Right ventricle myocardium inferior (tissue), 1 donor: ENCODE measurements at places on chromosomes 1 and 21. TPM values are rescaled to one million over a fixed set of nuclear protein-coding genes. Genes with fewer than 3 reads are reported as not detected.
A peak's percentile ranks its signal among the peaks of the same experiment; 100 is the strongest.

The GPR161 gene
- total RNA-seq, result 3.0 TPM

The RNF207 gene
- total RNA-seq, result 54.6 TPM

The BRINP2 gene
- 0.32 TPM for total RNA-seq

The PDC gene
- total RNA-seq, result not detected

The GPR3 gene
- not detected for total RNA-seq

GRCh38 chr1:54239035-54239383 is 39.0 kb downstream of the MRPL37 start:
- no peak for DNase-seq

GRCh38 chr1:66648901-66649595 is 103.2 kb upstream of the DYNLT5 start:
- DNase-seq, result no peak

DNA sequence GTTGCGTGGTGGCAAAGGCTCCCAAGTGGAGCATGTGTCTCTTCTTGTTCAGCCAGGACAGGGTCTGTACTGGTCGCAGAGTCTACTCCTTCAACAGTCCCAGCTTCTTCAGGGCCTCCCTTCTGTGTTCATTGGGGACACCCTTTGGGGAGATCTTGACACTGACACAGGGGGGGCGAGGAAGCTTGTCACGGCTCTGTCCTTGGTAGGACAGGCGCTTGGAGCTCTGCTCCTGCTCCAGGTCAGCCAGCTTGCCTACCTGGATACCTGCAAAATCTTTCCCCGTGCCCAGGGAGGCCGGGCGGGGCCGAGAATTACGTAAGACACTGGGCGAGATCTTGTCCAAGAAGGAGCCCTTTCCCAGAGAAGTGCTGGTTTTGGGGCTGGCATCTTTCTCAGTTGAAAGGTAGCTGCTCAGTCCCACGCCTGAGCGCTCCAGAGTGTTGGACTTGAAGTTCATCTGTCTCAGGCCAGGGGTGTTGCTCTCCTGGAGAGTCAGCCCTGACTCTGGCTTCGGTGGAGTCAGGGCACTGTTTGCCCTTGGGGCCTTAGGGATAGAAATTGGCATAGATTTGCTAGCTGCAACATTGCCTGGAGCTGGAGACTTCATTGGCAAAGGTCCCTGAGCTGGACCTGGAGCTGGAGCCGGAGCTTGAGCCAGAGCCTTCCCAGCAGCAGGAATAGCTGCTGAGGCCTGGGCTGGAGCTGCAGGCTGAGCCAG is 10.5 kb downstream of the C1orf116 start:
- no peak for DNase-seq

DNA sequence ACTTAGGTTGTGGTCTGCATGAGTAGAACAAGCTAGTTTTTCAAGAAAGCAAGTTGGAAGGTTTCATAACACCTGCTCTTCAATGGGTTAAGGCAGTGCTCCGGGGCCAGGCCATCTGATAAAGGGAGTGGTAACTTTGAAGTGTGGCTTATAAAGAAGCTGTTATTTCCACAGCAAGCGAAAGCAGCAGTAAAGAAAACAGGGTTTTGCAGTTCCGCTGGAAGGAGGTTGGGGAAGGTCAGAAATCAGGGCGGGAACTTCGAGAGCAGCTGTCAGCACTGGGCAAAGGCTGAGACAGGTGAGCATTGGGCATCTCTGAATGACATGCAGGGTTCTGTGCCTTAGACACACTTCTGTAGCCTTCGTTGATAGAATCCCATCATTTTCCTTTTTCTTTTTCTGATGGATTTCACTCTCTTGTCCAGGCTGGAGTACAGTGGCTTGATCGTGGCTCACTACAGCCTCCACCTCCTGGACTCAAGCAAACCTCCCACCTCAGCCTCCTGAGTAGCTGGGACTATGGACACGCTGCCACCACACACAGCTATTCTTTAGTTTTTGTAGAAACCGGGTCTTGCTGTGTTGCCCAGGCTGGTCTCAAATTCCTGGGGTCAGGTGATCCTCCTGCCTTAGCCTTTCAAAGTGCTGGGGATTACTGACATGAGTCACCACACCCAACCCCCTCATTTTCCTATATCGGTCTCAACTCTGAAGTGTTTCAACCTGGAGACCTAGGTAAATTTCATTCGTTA is 20.5 kb downstream of the TMEM51 start:
- DNase-seq, result no peak

DNA sequence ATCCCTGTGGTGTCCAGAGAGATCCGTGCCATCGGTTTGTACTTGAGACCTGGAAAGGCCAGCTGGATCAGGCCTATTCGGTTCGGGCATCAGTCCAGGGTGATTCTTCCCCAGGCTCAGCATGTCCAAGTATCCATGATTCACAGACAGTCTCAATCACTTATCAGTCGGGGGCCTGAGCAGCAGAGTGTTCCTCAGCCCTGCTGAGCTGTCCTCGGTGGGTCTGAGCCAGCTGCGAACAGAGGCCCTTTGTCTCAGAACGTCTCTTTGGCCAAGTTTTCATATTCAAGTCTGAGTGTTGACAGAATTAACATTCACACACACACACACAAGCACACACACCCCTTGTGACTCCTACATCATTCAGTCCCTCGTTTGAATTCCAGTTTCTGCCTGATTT is 33.4 kb upstream of the OSBPL9 start:
- DNase-seq, result peak; percentile 92

DNA sequence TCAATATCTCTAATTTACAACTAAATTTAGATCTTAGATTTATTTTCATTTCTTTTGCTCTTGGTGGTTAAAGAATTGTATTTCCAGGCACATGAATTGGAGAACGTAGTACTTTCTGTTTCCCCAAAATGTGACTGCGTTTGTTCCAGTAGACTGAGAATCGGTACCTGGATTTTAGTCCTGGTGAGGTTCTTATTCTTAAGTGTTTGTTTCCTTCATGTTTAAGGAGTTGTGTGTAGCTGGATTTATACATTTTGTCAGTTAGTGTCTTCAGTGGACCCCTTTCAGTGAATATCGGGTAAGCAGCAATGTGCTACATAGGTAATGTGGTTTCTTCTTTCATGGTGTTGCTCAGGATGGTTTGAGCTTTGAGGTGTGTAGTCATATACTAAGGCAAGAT is 6.8 kb downstream of the MIER1 start:
- DNase-seq, result no peak

- no peak for DNase-seq
Measured at GRCh38 chr1:193593147-193593885, 406.9 kb upstream of the B3GALT2 start.

- DNase-seq, result no peak
Measured at GRCh38 chr1:203645996-203646395, 19.4 kb downstream of the ATP2B4 start.
